ENCODE measurements at places on chromosomes 1 and 21.
A peak's percentile ranks its signal among the peaks of the same experiment; 100 is the strongest.

DNA sequence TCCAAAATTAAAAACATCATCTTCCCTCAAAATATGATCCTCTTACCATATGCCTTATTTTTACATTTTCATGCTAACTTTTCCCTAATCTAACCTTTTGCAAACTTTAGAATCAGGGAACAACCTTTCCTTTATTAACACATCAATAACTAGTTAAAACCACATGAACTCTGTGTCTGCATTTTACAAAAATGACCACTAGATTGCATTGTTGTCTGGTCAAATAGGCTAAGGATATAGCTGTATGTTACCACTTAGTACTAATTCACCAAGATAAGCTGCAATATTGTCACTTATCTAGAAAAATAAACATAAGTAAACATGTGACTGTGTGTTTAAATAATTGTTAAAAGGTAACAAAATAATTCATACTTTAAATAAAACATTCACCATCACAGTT lies 82.3 kb downstream of the DENND1B start:
- no peak overlapping the region for H3K27ac ChIP-seq
- no peaks in the 10 kb centered on the region for H3K27me3 ChIP-seq
- no peaks in the 10 kb centered on the region for H3K36me3 ChIP-seq
- no peak overlapping the region for H3K4me3 ChIP-seq

DNA sequence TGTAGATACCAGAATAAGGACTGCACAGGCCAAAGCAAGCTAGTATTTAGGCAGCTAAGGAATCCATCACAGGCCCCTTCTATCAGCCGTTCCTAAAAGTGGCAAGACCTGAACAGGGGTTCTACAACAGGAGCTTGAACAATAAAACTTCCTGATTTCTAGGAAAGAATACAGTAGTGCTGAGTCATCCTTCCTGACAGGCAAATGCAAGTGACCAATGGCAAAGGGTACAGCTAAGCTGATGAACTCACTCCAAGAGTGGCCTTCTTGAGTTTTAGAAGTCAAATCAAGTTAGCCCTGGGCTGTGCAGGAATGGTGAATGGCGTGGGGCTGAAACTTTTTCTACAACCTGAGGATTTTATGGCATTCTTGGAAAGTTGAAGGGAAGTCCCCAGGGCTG lies 112.9 kb downstream of the GREM2 start:
- DNase-seq = no peak
- no peak overlapping the region for H3K27ac ChIP-seq
- no peaks in the 10 kb centered on the region for H3K36me3 ChIP-seq
- H3K27me3 ChIP-seq = no peaks in the 10 kb centered on the region
- no peaks in the 10 kb centered on the region for H3K4me1 ChIP-seq

- H3K36me3 ChIP-seq = no peaks in the 10 kb centered on the region
- no peak for DNase-seq
- H3K4me1 ChIP-seq = no peaks in the 10 kb centered on the region
- H3K27me3 ChIP-seq = no peaks in the 10 kb centered on the region
These were observed 17.7 kb downstream of the CLDN17 start for GRCh38 chr21:30148906-30149305.

DNA sequence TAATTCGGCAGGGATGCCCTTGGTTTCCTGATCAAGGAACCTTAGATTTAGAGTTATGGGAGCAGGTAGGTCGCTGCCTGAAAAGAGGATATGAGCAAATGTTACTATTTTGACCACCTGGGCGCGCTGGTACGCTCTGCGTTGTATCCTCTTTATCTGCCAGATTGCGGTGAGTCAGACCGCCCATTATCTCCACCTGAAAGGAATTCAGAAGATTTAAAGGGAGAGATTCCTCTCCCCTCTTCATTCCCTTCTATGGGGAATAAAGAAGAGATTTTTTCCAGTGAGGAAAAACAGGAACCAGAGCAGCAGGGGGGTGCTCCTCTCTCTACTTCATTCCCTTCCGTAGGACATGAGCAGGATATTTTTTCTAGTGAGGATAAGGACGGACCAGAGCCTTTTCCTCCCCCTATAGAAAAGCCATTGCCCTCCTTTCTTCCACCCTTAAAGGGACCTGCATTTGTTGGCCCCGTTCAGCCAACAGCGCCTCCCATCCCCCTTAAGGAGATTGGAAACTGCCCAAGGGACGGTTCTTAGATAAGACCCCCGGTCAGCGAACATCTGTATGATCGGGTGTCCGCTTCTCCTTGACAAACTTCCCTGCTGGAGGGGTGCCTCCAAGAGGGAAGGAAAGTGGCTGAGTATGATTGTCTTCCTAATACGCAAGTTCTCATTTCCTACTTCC lies 34.1 kb downstream of the CLCA1 start:
- DNase-seq = no peak
- no peak overlapping the region for H3K27ac ChIP-seq
- H3K4me1 ChIP-seq = no peaks in the 10 kb centered on the region
- no peaks in the 10 kb centered on the region for H3K27me3 ChIP-seq
- H3K36me3 ChIP-seq = no peaks in the 10 kb centered on the region
- peak overlapping the region; percentile 21 for H3K4me3 ChIP-seq

DNA sequence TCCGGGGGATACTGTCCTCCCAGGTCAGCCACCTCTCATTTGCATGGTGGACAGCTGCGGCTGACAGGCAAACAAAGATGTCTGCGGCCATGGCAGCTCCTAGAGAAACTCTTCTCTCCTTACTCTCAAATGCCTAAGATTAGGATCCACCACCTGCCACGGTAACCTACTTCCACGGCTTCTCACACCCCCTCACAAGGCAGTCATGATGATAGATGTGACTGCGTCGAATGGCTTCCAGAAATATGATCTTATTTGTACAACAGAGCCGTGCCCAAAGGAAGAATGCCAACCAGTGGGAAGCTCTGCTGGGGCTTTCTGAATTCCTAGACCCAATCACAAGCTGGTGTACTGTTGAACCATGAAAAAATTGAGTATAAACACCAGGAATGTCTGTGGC lies 73.4 kb downstream of the BACE2 start:
- H3K4me3 ChIP-seq = no peak overlapping the region
- DNase-seq = no peak
- peaks cover 34% of the 10 kb centered on the region for H3K4me1 ChIP-seq
- peaks cover 8% of the 10 kb centered on the region for H3K36me3 ChIP-seq

- no peaks in the 10 kb centered on the region for H3K27me3 ChIP-seq
- H3K27ac ChIP-seq = no peak overlapping the region
- no peak overlapping the region for H3K4me3 ChIP-seq
- H3K4me1 ChIP-seq = peaks cover 5% of the 10 kb centered on the region
These were observed 119.2 kb upstream of the KIAA1614 start for GRCh38 chr1:180793451-180793850.

DNA sequence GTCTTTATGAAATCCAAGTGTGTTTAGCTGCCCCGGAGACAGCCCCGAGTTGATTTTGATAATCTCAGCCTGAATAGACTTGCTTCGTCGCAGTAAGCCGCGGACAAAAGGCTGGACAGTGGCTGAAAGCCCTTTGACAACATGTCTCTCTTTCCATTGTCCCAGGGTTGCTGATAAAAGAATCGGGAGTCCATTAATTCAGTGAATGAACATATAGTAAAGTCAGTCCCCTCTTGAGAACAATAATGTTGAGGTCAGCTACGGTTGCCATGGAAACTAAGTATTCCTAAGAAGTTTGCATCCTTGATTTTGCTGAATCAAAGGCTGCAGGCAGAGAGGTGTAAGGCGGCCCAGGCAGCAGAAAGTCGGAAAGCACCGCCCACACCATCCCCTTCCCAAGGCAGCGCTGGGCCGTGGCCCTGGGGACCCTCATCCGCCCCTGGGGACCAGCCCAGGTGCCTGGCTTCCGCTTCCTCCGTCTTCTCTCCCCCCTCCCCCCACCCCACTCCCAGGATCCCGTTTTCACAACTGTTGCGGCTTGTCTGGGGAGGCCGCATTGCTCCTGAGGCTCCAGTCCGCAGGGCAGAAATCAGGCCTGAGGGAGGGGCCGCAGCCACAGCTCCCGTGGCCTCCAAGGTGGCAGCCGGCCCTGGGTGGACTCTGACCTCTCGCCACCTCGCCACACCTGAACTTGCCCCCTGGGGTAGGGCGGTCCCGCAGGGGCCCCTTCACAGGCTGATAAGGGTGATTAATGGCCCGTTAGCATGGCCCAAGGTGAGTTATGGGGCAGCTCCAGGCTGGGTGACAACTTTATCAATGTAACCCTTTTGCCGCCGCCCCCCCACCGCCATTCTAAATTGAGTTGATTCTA lies 180.9 kb downstream of the PRDM16 start:
- H3K4me1 ChIP-seq = peaks cover 3% of the 10 kb centered on the region
- no peak for DNase-seq
- no peaks in the 10 kb centered on the region for H3K27me3 ChIP-seq
- H3K27ac ChIP-seq = no peak overlapping the region
- H3K4me3 ChIP-seq = no peak overlapping the region

- H3K36me3 ChIP-seq = peaks cover 38% of the 10 kb centered on the region
- H3K4me1 ChIP-seq = no peaks in the 10 kb centered on the region
- H3K27ac ChIP-seq = no peak overlapping the region
- no peak for DNase-seq
- H3K4me3 ChIP-seq = no peak overlapping the region
These were observed 22.8 kb downstream of the HEATR1 start for GRCh38 chr1:236581528-236581927.

- H3K27me3 ChIP-seq = no peaks in the 10 kb centered on the region
- no peak for DNase-seq
- no peak overlapping the region for H3K4me3 ChIP-seq
- no peaks in the 10 kb centered on the region for H3K36me3 ChIP-seq
- no peak overlapping the region for H3K27ac ChIP-seq
- no peaks in the 10 kb centered on the region for H3K4me1 ChIP-seq
These were observed 62.6 kb upstream of the RGL1 start for GRCh38 chr1:183742355-183742754.

DNA sequence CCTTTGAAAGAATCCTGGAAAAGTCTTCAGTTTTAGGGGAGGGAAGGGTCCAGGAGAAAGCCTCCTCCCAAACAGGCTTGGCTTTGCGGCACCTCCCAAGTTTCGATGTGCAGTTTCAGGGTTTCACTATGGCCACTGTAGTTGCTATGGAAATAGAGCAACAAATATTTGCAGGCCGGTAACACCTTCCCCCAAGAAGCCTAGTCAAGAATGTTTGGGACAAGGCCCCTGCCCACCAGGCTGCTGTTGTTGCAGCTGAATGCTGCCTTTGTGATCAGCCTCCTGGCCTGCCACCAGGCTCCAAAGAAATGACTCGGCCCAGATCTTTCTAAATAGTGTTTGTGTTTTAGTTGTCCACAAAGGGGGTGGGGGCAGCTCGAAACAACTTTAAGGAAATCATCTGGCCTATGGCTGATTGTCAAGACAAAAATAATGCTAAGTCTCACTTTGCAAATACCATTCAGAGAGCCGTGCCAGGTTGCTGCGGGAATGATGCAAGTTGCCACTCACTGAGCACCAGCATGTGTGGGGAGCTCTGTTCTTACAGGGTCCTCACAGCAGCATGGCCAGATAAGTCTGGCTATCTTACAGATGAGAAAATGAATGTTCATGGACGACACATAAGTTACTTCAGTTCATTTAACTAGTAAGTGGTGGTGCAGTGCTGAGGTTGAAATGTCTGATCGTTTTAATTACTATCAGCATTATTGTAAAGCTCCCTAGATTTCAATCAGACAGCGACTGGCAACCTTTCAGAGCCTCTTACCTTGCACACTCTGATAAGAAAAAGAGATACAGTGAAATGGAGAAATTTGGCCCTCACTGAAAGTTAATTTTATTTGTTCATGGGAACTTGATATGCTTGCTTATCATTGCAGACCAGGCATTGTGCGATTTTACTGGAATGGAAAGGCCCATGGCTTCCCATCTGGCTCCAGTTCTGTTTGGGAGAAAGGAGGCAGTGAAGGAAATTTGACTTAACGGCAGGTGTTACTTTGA lies 91.2 kb upstream of the JUN start:
- H3K4me1 ChIP-seq = peaks cover 12% of the 10 kb centered on the region
- peak overlapping the region; percentile 4 for H3K27ac ChIP-seq
- no peaks in the 10 kb centered on the region for H3K27me3 ChIP-seq
- no peak for DNase-seq

- no peaks in the 10 kb centered on the region for H3K27me3 ChIP-seq
- peaks cover 22% of the 10 kb centered on the region for H3K36me3 ChIP-seq
- H3K4me1 ChIP-seq = no peaks in the 10 kb centered on the region
- H3K27ac ChIP-seq = no peak overlapping the region
- H3K4me3 ChIP-seq = no peak overlapping the region
- no peak for DNase-seq
These were observed 18.3 kb downstream of the PPT1 start for GRCh38 chr1:40078512-40079333.

DNA sequence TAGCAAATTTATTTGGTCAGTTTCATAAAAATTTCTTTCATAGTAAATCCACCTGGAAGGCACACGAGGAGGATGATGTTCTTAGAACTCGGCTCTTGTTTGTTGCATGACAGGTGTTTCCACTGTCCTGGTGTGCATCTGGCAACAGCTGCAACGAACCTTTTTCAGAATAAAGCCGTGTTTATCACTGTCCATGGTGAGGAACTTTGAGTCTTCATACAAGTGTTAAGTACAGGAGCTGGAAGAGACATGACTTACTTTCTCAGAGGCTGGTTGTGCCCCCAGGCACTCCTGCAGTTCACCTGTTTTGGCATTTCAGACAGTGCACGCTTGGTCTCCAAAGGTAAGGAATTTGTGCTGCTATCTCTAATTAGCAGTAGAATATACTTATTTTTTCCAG lies 97.1 kb downstream of the ADAMTS1 start:
- H3K27ac ChIP-seq = no peak overlapping the region
- no peaks in the 10 kb centered on the region for H3K27me3 ChIP-seq
- no peak for DNase-seq
- no peaks in the 10 kb centered on the region for H3K4me1 ChIP-seq
- no peaks in the 10 kb centered on the region for H3K36me3 ChIP-seq

- H3K27ac ChIP-seq = no peak overlapping the region
- H3K27me3 ChIP-seq = no peaks in the 10 kb centered on the region
- H3K36me3 ChIP-seq = no peaks in the 10 kb centered on the region
- H3K4me3 ChIP-seq = no peak overlapping the region
- H3K4me1 ChIP-seq = peaks cover 37% of the 10 kb centered on the region
These were observed 29.5 kb downstream of the AK4 start for GRCh38 chr1:65177457-65177856.

DNA sequence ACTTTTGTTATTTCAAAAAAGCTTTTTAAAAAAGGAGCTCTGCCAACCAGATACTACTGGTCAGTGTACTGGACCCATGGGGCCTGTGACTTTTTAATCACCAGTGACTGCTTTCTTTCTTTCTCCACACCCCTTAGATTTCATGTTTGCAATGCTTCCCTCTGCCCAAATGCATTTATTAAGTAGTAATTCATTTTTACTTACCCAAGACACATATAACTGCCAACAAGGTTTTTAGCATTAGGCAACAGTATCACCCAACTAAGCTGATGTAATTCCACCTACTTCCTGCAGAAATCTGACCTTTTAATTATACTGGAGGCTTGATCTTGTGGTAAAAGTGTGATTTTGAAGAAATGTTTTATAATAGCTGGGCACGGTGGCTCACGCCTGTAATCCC lies 12.5 kb downstream of the MECR start:
- peaks cover 30% of the 10 kb centered on the region for H3K36me3 ChIP-seq
- no peak for DNase-seq
- H3K4me3 ChIP-seq = no peak overlapping the region

DNA sequence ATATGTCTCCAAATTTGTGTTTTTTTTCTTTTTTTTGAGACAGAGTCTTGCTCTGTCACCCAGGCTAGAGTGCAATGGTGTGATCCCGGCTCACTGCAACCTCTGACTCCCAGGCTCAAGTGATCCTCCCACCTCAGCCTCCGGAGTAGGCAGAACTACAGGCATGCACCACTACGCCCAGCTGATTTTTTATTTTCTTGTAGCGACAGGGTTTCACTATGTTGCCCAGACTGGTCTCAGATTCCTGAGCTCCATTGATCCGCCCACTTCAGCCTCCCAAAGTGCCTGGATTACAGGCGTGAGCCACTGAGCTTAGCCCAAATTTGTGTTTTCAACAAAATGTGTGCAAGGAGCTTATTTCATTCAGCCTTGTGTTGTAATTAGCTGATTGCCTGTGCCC lies 59.0 kb upstream of the IFFO2 start:
- no peaks in the 10 kb centered on the region for H3K27me3 ChIP-seq
- no peak for DNase-seq
- no peaks in the 10 kb centered on the region for H3K36me3 ChIP-seq
- H3K4me3 ChIP-seq = no peak overlapping the region
- no peak overlapping the region for H3K27ac ChIP-seq

All from ascending aorta (tissue), 2 donors.